Stimulated activated CD4-positive, alpha-beta T cell treated with anti-CD3 and anti-CD28 coated beads, TNF-alpha, amount 100 ng/mL, for 1 hour (primary cell): ENCODE measurements at places on chromosomes 7 and 10.

DNA sequence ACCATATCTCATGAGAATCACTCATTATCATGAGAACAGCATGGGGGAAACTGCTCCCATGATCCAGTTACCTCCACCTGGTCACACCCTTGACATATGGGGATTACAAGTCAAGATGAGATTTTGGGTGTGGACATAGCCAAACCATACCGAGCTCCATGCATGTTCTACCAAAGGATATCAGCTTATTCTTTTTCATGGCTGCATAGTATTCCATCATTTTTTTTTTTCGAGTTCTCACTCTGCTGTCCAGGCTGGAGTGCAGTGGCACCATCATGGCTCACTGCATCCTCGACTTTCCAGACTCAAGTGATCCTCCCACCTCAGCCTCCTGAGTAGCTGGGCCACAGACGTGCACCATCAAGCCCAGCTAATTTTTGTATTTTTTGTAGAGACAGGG lies 668.3 kb downstream of the GATA3 start:
- DNase-seq, result no peak

GRCh38 chr10:100045592-100045991 lies 35.8 kb upstream of the DNMBP start:
- DNase-seq, result no peak

- no peak for DNase-seq
These were observed 46.6 kb downstream of the CCSER2 start for GRCh38 chr10:84375011-84375410.

- no peak for DNase-seq
These were observed 88.3 kb downstream of the GALNT17 start for GRCh38 chr7:71220210-71220695.

GRCh38 chr7:95253986-95254385 lies 70.3 kb downstream of the PON1 start:
- DNase-seq, result no peak

DNA sequence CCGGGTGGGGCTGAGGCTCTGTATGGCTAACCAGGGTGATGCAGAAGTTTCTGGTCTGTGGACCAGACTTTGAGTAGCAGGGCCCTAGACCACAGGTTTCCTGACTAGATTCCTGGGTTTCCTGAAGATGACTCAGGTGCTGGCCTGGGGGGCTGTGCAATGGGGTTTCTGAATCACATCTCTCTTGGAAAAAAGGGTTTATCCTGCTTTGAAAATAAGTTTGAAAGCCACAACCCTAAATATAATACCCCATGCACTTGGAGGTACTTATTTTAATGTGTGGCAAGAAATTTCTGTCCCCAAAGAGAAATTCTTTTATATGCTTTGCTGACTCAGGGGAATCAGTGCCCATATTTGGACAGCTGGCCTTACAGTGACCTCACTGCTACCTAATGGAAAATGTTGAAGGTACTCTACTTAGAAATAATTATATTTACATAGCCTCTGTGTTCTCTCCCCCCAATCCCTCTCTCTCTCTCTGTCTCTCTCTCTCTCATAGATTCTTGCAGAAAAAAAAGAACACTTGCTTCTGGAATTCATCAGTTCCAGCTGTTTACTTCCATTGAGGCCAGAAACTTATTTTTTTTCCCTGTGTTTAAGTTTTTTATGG lies 184.4 kb upstream of the LYZL2 start:
- DNase-seq, result no peak

- DNase-seq, result no peak
These were observed 61.0 kb upstream of the EFCAB10 start for GRCh38 chr7:105642264-105642663.

GRCh38 chr7:105878746-105879605 lies 2.6 kb upstream of the ATXN7L1 start:
- DNase-seq, result no peak

DNA sequence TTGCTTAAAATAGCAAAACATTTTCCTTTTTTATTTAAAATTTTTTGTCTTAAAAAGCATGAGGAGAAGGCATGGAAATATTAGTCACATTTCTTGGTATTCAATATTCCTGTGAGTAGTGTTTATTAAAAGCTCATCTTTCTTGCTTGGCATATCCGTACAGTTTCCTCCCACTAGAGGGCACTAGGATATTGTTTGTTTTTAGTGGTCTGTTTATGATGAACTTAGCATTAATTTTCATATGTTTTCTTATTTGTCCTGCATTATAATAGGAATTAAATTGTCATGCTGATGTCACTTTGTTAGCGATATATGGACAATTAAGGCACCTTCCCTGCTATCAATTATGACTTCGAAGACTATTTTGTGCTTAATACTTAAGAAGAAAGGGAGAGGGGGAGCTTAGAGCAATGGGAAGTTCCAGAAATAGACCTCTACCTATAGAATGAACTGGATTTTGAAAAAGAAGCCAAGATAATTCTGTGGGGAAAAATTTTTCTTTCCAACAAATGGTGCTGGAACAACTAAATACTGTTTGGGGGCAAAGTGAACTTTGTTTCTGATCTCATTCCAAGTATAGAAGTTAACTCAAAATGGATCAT lies 91.0 kb upstream of the STRIP2 start:
- DNase-seq, result no peak

DNA sequence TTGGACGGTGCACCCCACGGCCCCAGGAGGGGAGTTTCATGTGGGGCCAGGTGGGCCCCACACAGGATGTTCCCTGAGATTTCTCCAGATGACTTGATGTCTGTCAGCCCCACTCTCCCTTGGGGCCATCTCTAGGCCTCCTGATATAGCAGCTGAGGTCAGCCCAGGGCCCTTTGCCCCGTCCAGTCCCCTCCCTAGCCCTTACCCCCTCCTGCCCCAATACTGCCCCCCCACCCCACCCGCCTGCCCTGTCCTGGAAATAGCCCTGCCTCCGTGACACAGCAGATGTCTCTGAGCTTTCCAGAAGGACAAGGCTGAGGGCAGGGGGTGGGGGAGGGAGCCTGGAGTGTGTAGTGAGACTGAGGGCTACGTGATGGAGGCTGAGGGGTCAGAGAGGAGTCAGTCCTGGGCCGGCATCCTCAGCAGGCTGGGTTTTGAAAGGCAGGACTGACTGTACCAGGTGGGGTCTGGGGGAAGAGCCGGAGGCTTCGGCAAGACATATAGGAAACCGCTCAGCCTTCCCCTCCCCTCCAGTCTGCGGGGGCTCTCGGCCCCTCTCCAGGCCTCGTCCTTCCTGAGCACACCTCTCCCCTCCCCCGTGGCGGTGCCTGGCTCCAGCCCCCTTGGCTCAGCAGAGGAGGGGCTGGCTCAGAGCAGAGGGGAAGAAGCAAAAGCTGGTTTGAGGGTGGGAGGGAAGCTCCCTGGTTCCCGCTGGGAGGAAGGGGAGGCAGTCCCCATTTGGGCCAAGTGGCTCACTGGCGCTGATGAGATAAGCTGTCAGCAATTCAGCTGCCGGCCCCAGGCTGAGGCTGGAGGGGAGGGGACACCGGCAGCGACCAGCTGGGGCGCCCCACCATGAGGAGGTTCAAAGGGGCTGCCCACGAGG lies 2.0 kb downstream of the FLNC start:
- DNase-seq, result no peak
